Stimulated activated CD8-positive, alpha-beta memory T cell treated with anti-CD3 and anti-CD28 coated beads, Interleukin-4, amount 100 ng/mL, for 4 hours (primary cell): ENCODE measurements at places on chromosomes 3 and 15.

DNA sequence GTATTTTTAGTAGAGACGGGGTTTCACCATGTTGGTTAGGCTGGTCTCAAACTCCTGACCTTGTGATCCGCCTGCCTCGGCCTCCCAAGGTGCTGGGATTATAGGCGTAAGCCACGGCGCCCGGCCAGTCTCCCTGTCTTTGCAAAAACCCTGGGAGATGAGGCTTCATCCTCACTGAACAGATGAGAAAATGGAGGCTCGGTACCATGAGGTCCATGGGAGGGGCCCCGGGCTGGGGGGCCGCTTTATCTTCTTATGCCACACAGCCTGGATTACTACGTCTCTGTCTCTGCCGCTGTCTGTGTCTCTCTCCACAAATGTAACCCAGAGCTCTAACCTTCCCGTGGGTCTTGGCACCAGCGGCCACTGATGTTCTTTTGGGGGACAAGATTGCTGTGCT is 39.1 kb downstream of the ABTB1 start:
- no peak for DNase-seq

DNA sequence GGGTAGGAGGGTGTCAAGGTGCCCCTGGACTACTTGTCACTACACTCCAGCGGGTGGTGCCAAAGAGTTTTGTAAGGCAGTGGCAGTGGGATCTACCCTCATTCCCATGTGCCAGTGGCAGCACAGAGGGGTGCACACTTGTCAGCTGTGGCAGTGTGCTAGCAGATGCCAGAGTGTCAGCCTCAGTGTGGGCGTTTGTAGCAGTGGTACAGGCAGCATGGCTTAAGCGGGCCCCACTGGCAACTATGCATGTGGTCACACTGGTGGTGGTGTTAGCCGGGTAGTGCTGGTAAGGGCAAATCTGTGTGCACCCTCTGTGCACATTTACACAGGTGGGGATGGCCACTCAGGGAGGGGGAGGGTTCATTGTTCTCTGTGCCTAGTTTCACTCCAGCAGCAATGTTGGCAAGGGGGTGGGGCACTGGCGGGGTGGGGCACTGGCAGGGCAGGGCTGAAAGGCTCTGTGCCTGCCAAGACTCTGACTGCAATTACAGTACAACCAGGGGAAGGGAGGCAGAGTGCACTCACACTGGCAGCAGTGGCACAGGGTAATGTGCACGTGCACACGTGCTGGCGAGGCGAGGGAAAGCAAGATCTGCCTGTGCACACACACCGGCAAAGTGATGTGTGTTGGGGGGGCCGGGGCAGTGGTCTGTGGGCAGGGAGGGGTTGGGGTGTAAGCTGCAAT is 31.8 kb downstream of the MYO9A start:
- no peak for DNase-seq

GRCh38 chr3:139264375-139264774 is 79.4 kb upstream of the MRPS22 start:
- no peak for DNase-seq

DNA sequence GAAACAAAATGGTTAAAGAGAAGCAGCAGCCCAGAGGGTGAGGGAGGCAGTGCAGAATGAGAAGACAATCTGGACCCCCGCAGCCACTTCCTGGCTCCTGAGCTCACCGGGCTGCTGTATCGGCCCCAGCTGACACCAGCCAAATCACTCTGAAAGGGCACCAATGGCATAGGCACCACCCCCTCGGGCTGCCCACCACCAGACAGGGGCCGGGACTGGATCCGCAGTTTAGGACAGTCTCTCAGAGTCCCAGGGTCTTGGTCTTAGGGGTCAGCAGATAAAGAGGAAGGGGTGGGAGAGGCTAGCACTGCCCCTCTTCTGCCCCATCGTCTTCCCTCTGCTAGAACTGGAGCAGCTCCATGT is 17.9 kb upstream of the EHD4 start:
- no peak for DNase-seq

GRCh38 chr3:71011565-71012287 is 571.8 kb downstream of the FOXP1 start:
- no peak for DNase-seq

DNA sequence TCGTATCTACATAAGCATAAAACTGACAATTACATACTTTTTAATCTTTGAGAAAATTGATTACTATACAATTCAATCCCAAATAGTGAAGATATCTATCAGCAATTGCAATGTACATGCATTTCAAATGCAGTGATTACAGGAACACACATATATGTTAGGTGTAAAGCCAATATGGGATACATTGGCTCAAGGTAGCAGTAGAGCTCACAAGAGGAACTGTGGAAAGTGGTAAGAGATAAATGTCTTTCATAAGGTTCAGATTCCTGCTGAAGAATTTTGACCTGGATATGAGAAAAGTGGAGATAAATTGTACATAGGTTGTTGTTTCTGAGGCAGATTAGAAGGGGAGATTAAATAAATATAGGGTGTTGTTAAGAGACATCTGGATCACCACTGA is 1280.5 kb downstream of the OTOL1 start:
- DNase-seq = no peak

- no peak for DNase-seq
Measured at GRCh38 chr3:115835946-115836345, 212.6 kb downstream of the GAP43 start.

- no peak for DNase-seq
Measured at GRCh38 chr3:58824285-58824684, 157.7 kb upstream of the FAM3D start.

GRCh38 chr15:90478846-90479481 is 50.8 kb upstream of the CRTC3 start:
- no peak for DNase-seq

DNA sequence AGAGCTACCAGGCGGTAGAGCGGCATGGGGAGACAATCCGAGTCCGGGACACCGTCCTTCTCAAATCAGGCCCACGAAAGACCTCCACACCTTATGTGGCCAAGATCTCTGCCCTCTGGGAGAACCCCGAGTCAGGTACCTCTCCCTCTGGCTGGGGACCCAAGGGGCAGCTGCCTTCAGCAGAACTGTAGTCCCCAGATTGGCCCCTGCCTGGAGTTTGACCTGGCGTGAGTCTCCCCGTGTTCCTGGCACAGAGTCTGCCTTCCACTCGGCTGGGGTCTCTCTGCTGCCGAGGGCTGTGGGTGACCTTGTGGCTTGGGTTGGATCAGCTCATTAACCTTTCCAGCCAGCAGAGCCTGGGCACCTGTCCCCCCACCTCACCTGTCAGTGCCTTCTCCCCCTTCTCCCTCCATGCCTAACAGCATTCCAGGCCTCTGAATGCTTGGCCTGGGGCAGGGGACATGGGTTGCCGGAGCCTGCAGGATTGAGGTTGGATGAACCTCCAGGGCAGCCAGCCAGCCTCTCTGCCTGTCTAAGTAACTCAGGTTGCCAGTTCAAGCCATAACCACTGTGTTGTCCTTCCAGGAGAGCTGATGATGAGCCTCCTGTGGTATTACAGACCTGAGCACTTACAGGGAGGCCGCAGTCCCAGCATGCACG is 6.8 kb upstream of the CHST14 start:
- no peak for DNase-seq

GRCh38 chr3:94520364-94520763 is 457.5 kb downstream of the NSUN3 start:
- no peak for DNase-seq

DNA sequence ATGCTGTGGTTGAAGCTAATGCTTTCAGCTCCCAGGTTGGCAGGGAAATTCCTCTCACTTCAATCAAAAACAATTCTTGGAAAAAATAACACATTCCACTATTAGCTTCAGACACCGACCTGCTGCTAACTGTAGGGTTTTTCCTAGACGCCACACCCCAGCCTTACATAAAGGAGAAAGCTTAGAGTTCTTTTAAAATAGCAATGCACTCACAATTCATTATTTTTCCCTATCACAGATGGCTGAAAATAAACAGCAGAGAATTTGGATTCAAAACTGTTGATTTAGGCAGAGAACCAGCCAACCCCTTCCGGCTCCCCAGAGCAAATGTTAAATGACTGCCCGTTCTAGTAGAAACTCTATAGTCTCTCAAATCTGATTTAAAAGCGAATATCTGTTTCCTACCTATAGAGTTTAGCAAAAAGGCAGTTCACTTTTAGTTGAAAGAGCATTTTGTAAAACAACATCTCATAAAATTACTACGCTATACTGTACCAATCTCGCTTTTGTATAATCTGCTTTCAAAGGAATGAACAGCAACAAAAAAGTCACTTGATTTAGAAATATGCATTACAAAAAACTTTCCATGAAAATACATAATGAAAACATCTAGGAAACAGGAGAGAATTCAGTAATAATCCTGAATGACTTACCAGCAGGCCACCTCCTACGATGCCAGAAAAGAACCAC is 586 bp downstream of the TM4SF1 start:
- DNase-seq = no peak

GRCh38 chr3:126679318-126679751 is 24.4 kb upstream of the TXNRD3 start:
- peak; percentile 64 for DNase-seq

- DNase-seq = no peak
Measured at GRCh38 chr3:167051421-167051820, 328.7 kb downstream of the ZBBX start.

GRCh38 chr3:2099028-2099671 is 484 bp downstream of the CNTN4 start:
- no peak for DNase-seq

- no peak for DNase-seq
Measured at GRCh38 chr15:71716990-71717389, 93.4 kb upstream of the NR2E3 start.

DNA sequence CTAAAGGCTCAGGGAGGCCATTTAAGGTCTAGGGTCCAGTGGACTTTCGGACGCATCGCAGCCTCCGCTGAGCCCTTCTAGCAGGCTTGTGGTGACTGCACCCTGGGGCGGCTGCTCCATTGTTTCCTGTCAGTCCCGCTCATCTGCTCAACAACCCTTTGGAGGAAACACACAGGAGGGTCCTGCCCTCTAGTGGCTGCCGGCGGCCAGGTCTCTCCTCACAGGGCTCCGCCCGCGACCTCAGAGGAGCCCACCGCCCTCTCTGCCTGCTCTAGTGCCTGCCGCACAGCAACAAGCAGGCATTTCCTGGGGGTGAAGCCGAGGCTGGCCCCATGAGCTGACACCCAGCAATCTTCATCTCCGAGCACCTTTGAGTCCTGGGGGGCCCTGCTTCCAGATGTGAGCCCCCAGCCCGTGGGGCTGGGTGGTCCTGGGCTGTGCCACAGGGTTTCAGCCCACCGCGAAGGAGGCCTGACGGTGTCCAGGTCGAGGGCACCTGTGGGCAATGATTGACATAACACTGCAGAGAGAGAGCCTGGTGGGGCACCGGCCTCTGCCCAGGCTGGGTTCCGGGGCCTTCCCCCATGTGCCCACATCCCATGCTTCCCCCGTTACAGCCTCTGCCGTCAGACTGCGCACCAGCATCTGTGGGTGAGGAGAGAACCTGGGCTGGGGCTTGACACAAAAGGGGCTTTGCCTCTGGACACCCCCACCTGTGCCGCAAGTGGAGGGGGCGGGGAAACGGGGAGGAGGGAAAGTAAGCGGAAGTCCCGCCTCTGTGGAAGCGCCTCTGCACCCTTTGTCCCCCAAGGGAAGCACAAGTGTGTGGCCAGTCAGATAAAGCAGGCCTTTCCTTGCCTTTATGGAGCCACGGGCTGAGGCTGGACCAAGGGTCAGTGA is 27.0 kb upstream of the SFMBT1 start:
- DNase-seq = peak; percentile 69

GRCh38 chr3:10286596-10287295 is 6.0 kb downstream of the GHRL start:
- no peak for DNase-seq

DNA sequence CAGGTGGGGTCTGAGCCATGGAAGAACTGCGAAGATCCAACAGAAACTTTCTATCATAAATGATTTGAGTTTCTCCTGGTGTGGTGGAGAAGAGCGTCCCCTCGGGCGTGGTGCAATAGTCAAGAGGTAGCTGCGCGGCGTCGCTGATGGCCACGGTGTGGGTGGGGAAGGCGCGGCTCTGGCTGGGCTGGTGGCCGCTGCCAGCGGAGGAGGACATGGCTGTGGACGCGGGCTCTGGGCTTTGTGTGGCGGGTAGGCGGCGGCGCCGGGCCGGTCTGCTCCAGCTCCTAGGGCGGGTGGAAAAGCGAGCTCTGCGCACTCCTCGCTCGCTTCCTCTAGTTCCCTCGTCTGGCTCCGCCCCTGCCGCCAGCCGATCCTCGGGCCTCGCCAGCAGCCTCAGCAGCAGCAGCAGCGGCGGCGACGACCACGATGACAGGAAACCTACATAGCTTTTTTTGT is 5.9 kb downstream of the STARD9 start:
- peak; percentile 37 for DNase-seq

DNA sequence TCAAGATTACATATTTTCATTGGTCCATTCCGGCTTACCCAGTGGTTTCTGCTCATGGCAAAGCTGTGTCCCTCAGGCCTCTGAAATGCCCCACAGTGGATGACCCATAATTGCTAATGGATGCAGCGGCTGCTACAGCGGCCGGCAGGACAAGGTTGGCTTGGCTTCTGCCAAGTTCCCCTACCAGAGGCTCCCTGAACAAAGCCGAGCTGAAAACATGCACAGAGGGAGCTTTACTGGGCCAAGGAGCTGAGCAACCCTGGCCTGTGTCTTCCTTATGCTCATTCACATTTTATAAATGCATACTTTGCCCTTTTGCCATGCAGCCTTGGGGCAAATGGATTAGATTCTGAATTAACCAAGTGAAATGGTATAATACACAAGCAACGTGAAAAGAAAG is 150.5 kb downstream of the NTRK3 start:
- DNase-seq = no peak

- DNase-seq = no peak
Measured at GRCh38 chr3:157650172-157650571, 147.0 kb upstream of the VEPH1 start.

DNA sequence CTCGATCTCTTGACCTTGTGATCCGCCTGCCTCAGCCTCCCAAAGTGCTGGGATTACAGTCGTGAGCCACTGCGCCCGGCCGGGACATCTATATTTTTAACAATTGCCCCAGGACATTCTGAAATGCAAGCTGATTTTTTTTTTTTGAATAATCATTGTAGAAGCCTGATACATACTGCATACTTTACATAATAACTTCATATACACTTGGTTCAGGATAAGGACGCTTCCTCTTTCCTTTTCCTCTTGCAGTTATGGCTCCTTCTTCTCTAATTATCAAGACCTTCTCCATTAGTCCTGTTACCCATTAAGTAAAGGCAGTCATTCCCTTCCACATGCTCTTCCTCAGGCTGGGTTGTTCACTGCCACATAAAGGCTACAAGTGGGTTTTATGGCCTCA is 58.3 kb downstream of the SLCO3A1 start:
- DNase-seq = no peak

DNA sequence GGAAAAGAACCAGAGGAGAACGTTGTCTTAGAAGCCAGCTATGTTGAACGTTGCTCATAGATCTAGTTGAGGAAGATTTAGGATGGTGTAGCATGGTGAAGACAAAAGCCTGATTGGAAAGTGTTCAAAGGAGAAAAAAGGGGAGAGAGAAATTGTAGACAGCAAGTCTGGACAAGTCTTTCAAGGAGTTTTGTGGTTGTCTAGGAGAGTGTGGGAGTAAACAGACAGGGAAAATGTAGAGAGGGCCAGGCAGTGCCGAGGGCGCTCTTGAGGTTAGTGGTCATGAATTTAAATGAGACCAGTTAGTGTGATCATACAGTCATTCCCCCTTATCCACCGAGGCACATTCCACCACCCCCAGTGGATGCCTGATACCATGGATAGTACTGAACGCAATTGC is 167.5 kb upstream of the IL12A start:
- DNase-seq = no peak
